ENCODE measurements at places on chromosomes 11 and 22.
A peak's percentile ranks its signal among the peaks of the same experiment; 100 is the strongest.

- DNase-seq = no peak
Measured at GRCh38 chr11:118217575-118217974, 7.2 kb downstream of the JAML start.

- no peak for DNase-seq
Measured at GRCh38 chr11:6202041-6202440, 3.0 kb downstream of the OR52W1 start.

DNA sequence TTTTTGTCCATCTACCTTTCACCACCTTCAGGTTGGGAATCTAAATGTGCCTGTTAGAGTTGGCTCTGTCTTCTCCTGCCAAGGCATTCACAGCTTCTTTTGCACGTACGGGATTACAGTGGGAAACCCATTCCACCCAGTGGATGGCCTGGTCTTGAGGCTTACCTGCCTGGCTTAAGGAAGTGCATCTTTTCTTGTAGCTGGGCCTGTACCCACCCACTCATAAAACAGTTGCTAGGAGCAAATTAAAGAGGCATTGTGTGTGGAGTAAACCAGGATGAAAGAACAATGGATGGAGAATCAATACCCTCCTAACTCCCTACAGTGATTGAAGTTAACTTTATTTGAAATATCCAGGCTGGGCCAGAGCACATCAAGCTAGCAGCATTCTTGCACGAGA, 71.6 kb downstream of the TEAD1 start:
- DNase-seq = no peak

- no peak for DNase-seq
Measured at GRCh38 chr11:34502949-34503348, 10.6 kb downstream of the ELF5 start.

- DNase-seq = no peak
Measured at GRCh38 chr22:21009638-21010425, 5.1 kb upstream of the P2RX6 start.

GRCh38 chr11:122363296-122363695, 247.3 kb upstream of the BLID start:
- DNase-seq = no peak

DNA sequence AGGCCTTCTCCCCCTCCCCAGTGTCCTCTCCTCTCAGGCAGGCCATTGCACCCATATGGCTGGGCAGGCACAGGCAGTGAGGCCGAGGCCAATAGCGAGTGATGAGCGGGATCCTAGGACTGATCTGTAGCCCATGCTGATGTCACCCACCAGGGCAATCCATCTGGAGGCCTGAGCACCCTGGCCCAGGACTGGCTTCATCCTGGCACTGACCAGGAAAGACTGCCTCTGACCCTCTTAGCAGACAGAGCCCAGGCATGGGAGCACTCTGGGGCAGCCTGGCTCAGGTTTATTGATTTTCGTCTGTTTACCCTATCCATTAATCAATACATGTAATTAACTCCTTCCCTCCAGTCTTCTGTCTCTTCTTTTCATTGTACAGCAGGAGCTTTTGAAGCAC, 5.1 kb upstream of the TIRAP start:
- DNase-seq = no peak

GRCh38 chr11:63919267-63920125, 2.5 kb upstream of the RCOR2 start:
- no peak for DNase-seq

DNA sequence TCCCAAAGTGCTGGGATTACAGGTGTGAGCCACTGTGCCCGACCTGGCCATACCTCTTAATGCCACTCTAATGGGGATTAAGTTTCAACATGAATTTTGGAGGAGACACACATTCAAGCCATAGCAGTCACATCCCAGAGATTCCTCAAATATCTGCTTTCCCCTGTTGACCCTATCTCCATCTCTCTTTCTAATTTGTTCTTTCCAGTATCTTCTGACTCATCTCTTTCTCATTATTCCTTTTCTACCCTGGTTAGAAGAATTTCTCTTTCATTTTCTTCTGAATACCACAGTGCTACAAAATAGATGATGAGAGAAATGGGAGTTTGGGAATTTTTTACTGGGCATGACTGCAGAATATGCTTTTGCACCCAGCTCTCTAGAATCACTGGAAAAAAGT, 5.1 kb downstream of the OR10V1 start:
- no peak for DNase-seq

- DNase-seq = no peak
Measured at GRCh38 chr22:22388090-22388489, 120.5 kb downstream of the ZNF280B start.

GRCh38 chr11:60221181-60221580, 21.8 kb downstream of the MS4A4E start:
- DNase-seq = no peak

DNA sequence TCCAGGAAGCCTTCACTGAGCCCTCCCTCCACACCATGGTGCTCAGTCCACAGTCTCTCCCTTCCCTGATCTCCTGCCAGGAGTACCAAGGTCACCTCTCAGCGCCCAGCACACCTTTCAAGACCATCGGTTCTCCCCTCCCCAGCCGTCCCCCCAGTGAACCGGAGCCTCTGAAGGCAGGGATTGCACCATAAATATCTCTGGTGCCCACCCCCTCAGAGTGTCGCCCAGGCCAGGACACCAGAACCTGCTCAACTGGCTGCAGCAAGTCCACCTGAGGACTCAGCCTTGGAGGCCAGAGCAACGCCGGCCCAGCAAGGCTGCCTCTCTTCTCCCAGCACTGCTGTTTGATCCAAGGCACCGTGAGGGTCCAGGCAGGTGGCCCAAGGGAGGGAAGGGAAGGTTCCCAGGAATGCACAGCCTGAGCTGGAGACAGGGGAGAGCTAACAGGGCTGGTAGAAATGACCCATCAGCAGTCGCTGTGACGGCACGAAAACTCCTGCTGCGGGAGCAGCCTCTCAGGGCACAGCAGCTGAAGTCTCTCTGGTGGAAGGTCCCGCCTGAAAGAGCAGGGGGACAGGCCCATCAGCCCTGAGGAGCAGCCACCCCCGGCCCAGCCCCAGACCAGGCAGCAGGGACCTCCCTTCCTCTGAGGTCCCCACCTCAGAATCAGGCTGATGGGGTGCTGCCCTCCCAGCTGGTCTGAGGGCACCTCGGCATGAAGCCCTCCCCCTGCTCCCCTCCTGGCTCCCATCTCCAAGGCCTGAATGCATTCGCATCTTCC, 80.3 kb downstream of the BUD13 start:
- DNase-seq = no peak

DNA sequence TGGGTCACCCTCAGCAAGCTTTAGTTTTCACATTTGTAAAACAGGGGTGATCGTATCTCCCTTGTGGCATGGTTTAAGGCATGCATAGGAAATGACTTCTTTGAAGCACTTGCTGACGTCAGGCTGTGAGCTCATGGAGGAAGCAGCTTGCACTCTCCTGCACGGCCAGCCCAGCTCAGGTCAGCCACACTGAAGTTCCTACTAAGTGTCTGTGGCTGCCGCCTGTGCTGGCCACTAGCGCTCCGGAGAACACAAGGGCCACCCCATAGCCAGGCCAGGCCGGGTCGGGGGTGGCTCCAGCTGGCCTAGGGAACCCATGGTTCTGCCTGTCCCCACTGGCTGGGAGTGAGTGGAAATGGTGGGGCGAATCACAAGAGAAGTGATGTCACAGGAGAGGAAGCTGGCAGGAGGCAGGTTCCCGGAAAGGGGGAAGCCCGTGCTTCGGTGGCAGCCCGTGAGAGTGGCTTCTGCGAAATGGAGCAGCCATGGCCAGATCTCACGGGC, 28.2 kb downstream of the KCTD17 start:
- peak; percentile 66 for DNase-seq

DNA sequence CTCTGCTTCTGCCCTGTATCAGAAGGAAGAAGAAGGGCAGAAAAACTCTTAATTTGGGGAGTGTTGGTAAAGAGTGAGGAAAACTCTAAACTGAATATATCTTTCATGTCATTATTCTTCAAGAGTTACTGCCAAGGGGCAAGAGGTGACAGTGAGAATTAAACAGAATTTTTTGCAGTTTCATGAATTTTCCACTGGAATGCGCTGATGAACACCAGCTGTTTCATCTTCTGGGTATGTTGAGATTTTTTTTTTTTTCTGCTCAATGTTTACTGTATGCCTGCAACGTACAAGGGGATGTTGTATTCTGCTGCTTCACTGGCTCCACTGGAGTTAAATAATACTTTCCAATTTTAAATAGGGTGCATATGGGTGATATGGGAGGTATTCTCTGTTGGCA, 117.8 kb downstream of the FAM76B start:
- no peak for DNase-seq

GRCh38 chr11:29809121-29809520, 207.7 kb downstream of the KCNA4 start:
- DNase-seq = no peak

DNA sequence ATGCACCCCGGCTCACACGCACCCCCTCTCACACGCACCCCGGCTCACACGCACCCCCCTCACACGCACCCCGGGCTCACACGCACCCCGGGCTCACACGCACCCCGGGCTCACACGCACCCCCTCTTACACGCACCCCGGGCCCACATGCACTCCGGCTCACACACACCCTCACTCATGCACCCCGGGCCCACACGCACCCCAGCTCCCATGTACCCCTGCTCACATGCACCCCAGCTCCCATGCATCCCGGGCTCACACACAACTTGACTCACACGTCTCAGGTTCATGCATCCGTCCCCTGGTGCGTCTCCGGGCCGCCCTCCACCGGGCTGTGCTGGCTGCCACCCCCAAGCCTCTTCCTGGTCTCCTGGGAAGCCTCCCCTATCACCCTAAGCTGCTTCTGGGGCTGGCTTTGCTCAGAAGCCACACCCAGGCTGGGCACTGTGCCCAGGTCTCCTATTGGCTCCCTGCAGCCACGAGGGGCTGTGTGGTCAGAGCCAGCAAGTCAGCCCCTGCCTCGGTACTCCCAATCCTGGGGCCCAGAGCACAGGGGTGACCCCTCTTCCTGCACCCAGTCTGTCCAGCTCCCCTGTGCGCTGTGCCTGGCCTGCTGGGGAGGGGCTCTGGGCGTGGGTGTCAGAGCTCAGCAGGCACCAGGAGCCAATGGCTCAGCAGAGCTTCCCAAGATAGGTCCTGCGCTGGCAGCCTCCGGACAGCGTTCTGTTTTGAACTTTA, 16.9 kb downstream of the TSPAN4 start:
- DNase-seq = no peak

- peak; percentile 84 for DNase-seq
Measured at GRCh38 chr11:27506200-27507182, at the start of gene LIN7C. Gene LIN7C, minus strand, starts transcription at chr11:27506769. Its CDS starts 17 bp downstream, at chr11:27506752.

DNA sequence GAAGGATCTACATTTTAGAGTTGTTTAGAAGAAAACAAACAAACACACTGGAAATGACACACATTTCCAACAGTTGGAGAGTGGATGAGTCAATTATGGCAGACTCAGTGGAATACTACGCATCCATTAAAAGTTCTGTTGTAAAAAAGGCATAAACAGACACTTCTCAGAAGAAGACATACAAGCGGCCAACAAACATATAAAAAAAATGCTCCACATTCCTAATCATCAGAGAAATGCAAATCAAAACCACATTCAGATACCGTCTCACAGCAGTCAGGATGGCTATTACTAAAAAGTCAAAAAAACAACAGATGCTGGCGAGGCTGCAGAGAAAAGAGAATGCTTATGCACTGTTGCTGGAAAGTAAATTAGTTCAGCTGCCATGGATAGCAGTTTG, 298.2 kb downstream of the DDX10 start:
- DNase-seq = no peak

Measured in activated CD4-positive, CD25-positive, alpha-beta regulatory T cell (primary cell).